ENCODE measurements at places on chromosomes 12 and 14.

GRCh38 chr14:101731187-101732080 lies 30.1 kb upstream of the PPP2R5C start:
- DNase-seq, result no peak

DNA sequence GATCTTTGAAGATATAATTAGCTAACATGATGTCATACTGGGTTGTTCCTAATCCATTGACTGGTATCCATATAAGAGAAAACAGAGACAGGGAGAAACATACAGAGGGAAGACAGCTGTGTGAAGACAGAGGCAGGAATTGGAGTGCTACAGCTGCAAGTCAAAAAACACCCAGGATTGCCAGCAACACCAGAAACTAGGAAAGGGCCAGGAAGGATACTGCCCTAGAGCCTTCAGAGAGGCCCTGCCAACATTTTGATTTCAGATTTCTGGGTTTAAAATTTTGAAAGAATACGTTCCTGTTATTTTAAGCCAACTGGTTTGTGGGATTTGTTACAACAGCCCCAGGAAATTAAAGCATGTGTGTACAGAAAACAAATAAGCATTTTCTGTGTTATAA lies 473.7 kb upstream of the FLRT2 start:
- no peak for DNase-seq

GRCh38 chr14:47148686-47149085 lies 497.1 kb upstream of the RPL10L start:
- no peak for DNase-seq

GRCh38 chr14:96799489-96800054 lies 2.4 kb downstream of the VRK1 start:
- no peak for DNase-seq

GRCh38 chr12:41188058-41188840 lies at the start of gene PDZRN4:
PDZRN4 (plus strand) TSS chr12:41188320.
- no peak for DNase-seq
